ENCODE measurements at places on chromosomes 1 and 21.

GRCh38 chr1:101242324-101243050 is 5.7 kb downstream of the S1PR1 start:
- no peak for DNase-seq

- DNase-seq: no peak
Observed at GRCh38 chr1:177476676-177477075, 305.9 kb downstream of the BRINP2 start.

GRCh38 chr21:28663111-28663693 is 329.5 kb downstream of the LTN1 start:
- DNase-seq: no peak

- DNase-seq: no peak
Observed at GRCh38 chr1:240538776-240539430, 73.1 kb downstream of the GREM2 start.

- no peak for DNase-seq
Observed at GRCh38 chr21:29939104-29939923, 482 bp downstream of the GRIK1 start.

DNA sequence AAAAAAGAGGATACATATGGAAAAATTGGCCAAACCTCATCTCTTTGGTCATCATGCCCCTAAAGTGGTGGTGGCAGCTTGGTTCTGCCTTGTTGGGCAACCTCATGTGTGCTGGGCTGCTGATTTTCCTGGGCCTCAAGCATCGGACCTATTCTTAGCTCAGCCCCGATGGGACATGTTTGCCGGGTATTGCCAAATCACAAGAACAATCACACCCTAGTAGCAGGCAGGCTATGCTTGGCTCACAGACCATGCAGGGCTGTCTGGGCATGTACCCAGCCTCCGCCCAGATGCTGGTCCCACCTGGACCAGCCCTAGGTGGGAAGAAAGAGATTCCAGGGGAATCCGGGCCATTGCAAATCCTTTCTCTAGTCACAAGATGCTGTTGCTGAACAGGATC is 189.4 kb upstream of the FGGY start:
- no peak for DNase-seq

GRCh38 chr1:67572594-67573221 is 112.3 kb upstream of the GADD45A start:
- DNase-seq: no peak

DNA sequence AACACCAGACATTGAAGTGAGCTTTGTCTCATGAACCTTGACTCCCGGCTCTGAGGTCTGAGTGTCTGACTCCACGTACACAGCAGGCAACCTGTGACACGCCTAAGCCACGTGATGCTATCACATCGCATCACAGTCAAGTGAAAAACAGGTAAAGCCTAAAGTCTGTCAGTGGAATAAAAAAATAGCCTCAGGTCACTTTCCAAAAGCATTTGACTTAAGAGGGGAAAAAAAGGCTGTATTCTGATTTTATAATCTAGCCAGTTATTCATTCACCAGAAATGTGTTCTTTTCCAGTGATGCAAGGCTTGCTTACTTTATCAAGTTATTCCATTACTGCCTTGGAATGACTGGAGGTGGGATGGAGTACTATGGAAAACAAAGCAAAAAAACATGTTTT is 163.2 kb upstream of the HMCN1 start:
- no peak for DNase-seq

- no peak for DNase-seq
Observed at GRCh38 chr1:160860840-160861505, 1.7 kb downstream of the CD244 start.

DNA sequence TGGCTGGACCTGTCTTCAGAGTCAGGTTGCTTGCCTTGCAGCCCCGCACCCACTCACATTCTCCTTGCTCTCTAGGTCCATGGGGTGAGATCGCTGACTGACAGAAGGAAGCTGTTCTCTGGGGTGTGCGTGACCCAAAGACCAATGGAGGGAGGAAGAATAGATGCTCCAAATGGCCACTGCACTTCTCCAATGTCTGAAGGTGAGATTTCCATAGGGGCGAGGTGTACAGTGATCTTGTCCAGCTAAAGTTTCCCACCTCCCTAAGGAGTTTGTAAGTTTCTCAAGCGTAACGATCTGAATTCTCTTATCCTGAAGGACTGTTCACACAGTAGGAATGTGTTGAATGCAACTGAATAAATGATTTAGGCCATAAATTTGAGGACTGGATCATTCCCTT is 211.9 kb upstream of the IRF2BP2 start:
- DNase-seq: no peak

DNA sequence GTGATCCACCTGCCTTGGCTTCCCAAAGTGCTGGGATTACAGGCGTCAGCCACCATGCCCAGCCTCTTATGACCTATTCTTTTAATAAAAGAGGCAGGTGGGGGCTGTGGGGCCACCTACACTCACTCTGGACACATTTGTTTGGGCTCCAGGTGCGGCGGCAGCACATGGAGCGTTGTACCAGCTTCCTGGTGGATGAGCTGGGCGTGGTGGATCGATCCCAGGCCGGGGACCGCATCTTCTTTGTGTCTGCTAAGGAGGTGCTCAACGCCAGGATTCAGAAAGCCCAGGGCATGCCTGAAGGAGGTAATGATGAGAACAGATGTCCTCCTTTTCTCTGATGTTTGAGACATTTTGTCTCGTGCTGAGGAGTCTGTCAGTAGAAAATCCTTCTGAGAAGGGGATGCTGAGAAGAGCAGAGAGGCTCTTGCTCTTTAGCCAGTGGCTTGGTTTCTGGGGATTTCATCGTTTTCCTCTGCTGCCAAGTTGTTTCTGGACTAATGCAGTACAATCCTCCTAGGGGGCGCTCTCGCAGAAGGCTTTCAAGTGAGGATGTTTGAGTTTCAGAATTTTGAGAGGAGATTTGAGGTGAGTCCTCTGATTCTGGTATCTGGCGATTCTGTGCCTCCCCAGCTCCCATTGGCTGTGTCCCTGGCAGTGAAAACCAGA is 17.9 kb upstream of the MIIP start:
- peak; percentile 2 for DNase-seq

DNA sequence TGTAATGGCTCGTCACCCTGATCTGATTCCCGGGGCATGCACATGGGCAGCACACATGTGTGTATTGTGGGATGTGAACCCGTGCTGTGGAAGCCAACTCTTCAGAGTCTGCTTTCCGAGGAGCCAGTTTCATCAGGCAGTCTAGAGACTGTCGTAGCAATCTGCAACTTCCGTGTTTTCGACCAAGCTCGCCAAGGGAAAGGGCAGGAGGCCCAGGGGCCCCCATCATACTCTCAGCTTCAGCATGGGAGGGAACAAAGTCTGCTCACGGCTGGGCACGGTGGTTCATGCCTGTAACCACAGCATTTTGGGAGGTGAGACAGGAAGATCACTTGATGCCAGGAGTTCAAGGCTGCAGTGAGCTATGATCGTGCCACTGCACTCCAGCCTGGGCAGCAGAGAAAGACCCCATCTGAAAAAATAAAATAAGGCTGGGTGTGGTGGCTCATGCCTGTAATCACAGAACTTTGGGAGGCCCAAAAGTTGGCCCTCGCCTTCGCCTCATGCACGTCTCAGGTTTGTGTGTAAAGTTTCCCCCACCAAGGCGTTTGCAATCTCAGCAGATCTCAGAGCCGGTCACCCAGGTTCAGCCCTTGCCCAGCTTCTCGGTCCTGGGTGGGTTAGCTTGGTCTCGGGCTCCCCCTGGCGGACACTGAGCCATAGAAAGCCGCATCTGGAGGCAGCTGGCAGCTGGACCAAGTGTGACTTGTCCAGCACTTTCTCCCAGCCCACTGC is 48.5 kb upstream of the SLC25A33 start:
- peak; percentile 40 for DNase-seq

DNA sequence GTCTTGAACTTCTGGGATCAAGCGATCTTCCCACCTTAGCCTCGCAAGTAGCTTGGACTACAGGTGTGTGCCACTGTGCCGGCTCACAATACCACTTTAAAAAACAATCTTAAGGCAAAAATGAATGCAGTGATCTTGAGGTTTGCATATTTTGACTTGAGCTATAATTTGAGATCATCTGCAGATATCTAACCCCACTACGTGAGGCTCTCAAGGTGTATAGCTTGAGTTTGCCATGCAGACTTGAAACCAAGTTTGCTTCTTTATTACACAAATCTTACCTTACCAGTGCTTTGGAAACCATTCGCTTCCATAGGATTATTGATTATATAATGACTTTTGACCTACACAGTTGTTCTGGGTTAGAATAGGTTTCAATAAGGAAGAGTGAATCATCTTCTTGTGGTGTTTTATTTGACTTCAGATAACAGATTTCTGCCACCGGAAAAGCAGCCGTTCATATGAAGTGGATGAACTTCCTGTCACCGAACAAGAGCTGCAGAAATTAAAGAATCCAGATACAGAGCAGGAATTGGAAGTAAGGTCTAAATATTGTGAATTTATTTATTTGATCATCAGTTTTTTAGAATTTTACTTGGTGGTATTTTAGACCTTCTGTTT is 155.1 kb downstream of the VPS13D start:
- no peak for DNase-seq

DNA sequence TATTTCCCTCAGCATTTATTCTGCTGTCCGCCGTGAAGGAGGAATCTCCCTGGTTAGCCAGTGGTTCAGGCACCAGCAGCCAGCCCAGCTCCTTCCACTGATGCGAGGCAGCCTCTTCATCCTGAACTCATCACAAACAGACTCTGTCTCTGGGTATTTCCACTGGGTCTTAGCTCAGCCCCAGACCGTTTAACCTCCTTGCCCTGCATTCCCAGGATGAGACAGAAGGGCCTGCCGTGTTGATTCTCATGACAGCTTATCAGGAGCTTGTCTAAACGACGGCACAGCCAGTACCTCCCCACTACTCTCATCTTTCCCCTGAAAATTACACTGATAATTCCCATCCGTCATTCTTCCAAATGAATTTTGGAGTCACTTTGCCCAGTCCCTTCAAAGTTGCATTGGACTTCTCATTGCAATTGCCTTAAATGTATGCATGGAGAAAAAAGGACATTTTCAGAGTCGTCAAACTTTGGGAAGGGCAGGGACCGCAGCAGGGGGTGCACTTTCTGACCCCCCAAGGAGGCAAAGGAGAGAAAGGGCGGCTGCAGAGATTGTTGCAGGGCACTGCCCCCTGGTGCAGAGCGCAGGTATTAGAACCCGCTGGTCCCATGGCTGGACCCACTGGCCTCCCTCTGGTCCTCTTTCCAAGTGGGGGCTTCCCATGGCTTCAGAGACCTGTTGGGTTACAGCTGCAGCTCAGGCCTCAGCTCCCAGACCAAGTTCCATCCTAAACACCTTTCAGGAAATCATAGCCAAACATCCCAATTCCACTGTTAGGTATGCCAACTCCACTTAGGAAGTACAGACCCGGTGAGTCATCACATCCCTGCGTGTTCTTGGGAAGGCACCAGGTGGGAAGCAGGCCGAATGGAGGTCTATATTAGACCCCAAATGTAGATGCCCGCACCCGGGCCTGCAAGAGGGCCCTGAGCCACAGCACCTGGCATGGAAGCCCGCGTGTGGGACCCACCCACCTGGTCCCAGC is 3.7 kb upstream of the MEGF6 start:
- no peak for DNase-seq

DNA sequence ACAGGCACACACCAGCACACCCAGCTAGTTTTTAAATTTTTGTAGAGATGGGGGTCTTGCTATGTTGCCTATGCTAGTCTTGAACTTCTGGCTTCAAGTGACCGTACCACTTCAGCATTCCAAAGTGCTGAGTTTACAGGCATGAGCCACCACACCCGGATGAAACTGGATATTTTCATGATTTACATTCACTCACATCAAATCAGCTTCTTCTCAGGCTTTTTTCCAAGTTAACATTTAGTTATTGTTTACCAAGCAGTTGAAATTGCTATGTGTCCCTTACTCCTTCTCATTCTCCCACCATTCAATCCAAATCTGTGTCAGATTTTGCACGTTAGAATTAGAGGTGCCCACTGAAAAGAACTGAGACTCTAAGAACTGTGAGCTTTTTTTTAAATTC is 18.4 kb downstream of the RIT1 start:
- DNase-seq: no peak

- DNase-seq: no peak
Observed at GRCh38 chr1:24724345-24725208, 20.7 kb upstream of the CLIC4 start.

- no peak for DNase-seq
Observed at GRCh38 chr1:95733031-95733430, 499.0 kb downstream of the RWDD3 start.

GRCh38 chr1:58993403-58993802 is 209.6 kb upstream of the JUN start:
- DNase-seq: no peak

DNA sequence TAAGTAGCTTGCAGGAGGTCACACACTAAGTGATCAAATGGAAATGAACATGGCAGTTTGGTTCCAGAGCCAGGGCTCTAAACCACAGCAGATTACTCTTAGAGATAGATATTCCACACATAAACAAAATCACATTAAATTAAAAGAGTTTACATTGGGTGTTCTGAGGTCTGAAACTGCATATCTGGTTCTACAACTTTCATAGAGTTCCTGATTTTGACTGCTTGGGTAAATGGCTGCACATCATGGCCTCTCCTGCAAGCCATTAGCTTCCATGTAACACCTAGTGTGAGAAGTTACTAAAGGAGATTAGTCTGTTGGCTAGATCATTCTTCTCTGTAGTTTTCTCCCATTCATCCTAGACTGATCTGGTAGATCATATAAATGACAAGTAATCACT is 12.8 kb upstream of the XCL2 start:
- DNase-seq: no peak

GRCh38 chr1:217370757-217371156 is 260.1 kb downstream of the GPATCH2 start:
- DNase-seq: no peak

- DNase-seq: no peak
Observed at GRCh38 chr1:11790101-11790879, 15.5 kb downstream of the MTHFR start.

- DNase-seq: no peak
Observed at GRCh38 chr1:177927021-177927596, 42.7 kb downstream of the SEC16B start.

GRCh38 chr1:220884109-220884980 is 5.1 kb downstream of the HLX start:
- no peak for DNase-seq

DNA sequence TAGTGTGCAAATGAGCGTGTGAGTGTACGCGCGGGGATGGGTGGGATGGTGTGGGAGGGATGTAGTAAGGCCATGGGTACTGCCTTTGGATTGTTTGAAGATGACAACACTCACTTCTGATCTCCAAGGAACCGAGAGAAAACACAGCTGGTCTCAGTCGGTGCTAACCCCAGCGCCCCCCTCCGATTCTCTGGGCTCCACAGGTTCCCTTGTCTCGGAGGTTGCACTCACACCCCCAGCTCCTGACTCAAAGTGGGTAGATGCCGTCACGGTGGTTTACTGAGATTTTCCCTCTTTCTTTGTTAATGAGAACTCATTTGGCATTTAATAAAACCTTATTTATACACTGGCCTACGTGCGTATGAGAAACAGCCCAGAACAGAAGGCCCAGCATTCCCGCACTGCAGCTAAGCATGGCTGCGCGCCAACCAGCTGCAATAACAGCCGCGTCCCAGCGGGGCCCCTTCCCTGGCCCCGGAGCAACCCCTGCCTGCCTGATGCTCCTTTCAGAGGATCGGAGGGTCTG is 25.8 kb downstream of the ABCA4 start:
- no peak for DNase-seq

GRCh38 chr21:38766987-38767722 is 38.6 kb upstream of the ETS2 start:
- no peak for DNase-seq

GRCh38 chr1:33723251-33723650 is 140.6 kb upstream of the HMGB4 start:
- DNase-seq: no peak

GRCh38 chr21:38847556-38847955 is 41.8 kb downstream of the ETS2 start:
- DNase-seq: no peak

- no peak for DNase-seq
Observed at GRCh38 chr1:223747838-223748335, 35.5 kb downstream of the CAPN2 start.

- no peak for DNase-seq
Observed at GRCh38 chr1:45685308-45686014, 872 bp downstream of the GPBP1L1 start.

All from GDM1 (cell line).